ENCODE measurements at places on chromosomes 2 and 18.
A peak's percentile ranks its signal among the peaks of the same experiment; 100 is the strongest.

GRCh38 chr2:111160758-111161157 lies 40.0 kb downstream of the BCL2L11 start:
- peak; percentile 59 for DNase-seq

DNA sequence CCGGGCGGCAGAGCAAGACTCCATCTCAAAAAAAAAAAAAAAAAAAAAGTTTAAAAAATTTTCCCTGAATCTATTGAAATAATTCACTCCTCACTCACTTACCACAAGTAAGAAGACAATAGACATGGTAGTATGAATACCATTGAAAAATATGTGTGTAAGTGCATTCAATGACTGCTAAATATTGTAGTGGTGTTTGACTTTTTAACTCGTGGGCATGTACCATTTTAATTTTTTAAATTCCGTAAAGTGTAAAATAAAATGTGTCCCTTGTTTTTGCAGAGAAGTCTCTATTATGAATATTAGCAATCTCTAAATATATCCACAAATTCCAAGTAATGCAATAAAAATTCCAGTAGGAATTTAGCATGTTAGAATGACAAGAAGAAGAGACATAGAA lies 134.1 kb downstream of the COPS8 start:
- DNase-seq: no peak

GRCh38 chr2:77104554-77104953 lies 417.6 kb downstream of the LRRTM4 start:
- no peak for DNase-seq

DNA sequence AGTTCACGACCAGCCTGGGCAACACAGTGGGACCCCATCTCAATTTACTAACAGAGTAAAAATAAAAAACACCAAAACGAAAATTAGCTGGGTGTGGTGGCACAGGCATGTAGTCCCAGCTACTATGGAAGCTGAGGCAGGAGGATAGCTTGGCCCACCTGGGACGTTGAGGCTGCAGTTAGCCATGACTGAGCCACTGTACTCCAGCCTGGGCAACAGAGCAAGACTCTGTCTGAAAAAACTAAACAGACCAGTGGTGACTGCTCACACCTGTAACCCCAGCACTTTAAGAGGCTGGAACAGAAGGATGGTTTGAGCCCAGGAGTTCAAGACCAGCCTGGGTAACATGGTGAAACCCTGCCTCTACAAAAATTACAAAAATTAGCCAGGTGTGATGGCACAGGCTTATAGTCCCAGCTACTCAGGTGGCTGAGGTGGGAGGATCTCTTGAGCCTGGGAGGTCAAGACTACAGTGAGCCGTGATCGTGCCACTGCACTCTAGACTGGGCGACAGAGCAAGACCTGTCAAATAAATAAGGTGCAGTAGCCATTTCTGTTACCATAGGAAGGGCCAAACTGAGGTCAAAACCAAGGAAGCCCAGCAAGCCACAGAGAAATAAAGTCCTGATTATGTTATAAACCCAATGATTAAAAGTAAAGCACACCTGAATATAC lies 14.0 kb downstream of the USP34 start:
- no peak for DNase-seq

GRCh38 chr2:79292958-79293315 lies 133.4 kb upstream of the REG3A start:
- DNase-seq: no peak

GRCh38 chr2:96882906-96883305 lies 13.0 kb upstream of the SEMA4C start:
- DNase-seq: no peak

GRCh38 chr2:108383146-108383830 lies 5.5 kb downstream of the SULT1C4 start:
- DNase-seq: peak; percentile 15

DNA sequence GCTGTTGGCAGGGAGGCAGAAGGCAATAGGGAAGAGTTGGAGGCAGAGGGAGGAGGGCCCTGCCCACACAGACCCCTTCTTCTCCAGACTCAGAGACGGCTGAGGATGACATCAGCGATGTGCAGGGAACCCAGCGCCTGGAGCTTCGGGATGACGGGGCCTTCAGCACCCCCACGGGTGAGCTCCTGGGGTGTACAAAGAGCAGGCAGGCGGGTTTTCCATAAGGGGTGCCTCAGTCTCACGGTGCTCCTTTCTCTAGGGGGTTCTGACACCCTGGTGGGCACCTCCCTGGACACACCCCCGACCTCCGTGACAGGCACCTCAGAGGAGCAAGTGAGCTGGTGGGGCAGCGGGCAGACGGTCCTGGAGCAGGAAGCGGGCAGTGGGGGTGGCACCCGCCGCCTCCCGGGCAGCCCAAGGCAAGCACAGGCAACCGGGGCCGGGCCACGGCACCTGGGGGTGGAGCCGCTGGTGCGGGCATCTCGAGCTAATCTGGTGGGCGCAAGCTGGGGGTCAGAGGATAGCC lies 10.0 kb downstream of the SPEG start:
- DNase-seq: no peak

DNA sequence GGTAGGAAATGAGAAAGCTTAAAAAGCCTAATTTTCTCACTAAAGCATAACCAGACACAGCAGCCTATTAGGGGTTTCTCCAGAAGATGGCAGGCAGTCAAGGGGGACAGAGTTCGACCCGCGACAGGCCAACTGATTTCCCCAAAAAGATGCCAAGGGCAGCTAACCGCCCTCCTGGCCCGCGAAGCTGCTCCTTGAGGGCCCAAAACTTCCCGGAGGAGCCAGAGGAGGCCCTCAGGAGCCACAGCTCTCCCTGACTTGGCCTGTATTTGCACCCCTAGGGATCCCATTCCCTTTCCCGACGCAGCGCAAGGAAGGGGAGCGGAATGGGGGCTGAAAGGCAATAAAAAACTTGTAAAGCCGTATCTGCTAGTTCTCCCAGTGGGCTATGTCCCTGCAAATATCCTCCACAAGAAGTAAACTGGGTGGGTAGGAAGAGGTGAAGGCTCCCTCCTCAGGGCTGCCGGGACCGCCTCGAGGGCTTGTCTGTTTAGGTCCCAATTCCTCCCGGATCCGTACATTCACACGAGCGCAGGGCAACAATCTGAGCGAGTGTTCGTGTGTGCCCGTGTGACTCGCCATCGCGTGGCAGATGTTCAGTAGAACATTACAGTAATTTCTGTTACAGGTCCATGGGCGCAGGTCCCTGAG lies 756 bp upstream of the NAGK start:
- no peak for DNase-seq

GRCh38 chr2:19525313-19525712 lies 166.9 kb upstream of the OSR1 start:
- DNase-seq: no peak

- DNase-seq: no peak
Observed at GRCh38 chr18:46891742-46892214, 25.5 kb downstream of the PIAS2 start.

GRCh38 chr2:229485857-229486256 lies 214.8 kb upstream of the PID1 start:
- no peak for DNase-seq

DNA sequence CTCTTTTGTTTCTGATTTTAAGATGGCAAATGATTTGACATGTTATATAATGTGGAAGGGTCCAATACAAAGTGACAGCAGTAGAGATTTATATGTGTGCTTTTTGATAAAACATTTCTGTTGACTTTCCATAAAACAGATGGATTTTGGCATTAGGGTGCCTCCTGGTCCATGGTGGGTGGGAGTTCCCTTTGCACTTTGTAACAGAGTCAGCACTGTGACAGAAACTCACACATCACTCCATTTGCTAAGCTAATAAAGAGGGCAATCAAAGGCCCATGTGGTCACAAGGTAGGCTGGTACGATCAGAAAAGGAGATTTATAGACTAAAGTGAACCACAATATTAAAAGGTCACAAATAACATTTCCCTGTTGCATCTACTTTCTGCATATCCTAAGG lies 93.3 kb upstream of the NT5C1B start:
- no peak for DNase-seq

- DNase-seq: no peak
Observed at GRCh38 chr2:120481446-120482194, 135.7 kb downstream of the INHBB start.

DNA sequence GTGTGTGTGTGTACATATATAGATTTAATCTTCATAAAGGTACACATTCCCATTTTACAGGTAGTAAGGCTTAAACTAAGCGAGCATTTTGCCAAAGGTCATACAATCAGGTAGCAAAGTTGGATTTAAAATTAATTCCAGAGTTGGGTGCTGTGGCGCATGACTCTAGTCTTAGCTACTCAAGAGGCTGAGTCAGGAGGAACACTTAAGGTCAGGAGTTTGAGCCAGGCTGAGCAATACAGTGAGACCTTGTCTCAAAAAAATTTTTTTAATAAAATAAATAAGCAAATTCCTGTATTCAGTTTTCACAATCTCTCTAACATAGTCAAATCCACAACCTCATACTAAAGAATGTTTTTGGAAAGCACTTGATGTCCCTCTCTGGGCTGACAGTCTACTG lies 111.5 kb upstream of the LDLRAD4 start:
- no peak for DNase-seq

DNA sequence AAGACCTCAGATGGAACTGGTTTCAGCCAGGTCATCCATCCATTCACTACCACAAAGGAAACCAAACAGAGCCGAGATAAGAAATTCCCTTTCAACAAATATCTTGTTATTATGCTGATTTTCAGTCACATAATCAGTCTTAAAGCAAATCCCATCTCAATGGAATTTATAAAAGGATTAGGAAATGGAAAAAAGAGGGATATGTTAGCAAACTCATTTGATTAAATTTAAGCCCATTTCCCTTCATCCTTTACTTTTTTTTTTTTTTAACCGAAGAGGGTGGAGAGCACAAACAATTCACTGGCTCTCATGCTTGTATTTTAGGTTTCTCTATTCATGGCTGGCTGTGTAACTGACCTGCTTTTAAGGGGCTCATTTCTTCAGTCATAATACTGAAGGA lies 109.0 kb upstream of the GATA6 start:
- DNase-seq: no peak

DNA sequence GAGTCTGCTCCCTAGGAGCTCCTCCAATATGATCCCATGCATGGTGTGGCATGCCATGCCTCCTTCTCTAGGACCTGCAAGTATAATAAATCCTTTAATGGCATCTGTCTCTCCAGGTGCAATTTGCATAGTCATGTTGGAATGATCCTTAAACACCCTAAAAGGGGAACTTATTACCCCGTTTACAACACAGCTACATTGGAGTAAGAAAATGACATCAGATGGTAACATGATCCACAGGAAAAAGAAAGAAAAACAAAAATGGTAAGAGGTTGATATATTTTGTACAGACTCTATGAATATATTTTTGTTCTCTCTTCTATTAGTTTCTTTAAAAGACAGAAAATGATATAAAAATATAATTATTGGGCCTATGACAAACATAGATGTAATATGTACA lies 79.0 kb downstream of the CRACDL start:
- DNase-seq: no peak

DNA sequence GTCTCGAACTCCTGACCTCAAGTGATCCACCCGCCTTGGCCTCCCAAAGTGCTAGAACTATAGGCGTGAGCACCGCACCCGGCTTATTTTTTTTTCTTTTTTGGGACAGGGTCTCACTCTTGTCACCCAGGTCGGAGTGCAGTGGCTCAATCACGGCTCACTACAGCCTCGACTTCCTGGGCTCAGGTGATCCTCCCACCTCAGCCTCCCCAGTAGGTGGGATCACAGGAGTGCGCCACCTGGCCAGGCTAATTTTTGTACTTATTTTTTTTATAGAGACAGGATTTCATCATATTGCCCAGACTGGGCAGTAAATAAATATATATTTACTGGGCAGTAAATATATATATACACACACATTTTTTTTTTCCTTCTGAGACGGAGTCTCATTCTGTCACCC lies 2.6 kb downstream of the ATP5F1A start:
- no peak for DNase-seq

DNA sequence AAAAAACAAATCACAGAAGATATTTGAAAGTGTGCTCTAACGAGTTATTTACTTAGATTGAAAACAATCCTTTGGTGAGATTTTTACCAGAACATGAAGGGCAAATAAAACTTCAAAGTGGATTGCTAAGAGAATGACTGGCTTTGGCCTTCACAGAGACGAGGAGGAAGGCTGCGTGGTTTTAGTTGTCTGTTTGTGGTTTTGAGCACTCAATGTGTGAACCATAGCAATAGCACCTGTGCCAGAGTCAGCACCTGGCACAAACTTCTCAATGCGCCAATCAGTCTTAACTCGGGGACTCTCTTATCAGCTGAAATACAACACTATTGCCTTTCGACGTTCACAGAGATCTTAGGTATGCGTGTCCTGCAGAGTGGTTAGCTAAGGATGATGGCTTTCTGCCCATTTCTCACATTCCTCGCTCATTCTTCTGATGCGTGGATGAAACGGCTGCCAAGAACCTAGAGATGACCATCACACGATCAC lies 70.0 kb downstream of the MBP start:
- DNase-seq: no peak

DNA sequence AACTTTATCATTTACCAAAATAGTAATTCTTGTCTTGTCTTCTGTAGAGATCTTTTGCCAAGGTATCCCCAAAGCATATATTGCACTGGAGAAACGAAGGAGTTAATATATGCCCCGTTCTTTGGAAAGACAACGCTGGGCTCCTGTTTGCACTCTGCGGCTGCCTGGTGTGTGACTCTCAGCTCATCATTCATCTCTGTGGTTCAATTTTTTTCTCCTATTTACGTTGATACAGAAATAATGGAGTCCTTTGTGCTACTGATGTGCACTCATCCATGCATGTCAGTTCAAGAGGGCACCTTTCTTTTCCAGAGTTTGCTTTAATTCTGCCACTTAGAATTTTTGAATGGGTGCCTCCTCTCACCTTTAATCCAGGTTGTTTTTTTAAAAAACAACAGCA lies 655.5 kb downstream of the DCDC2C start:
- DNase-seq: no peak

GRCh38 chr18:51490860-51491259 lies 293.4 kb upstream of the MEX3C start:
- DNase-seq: no peak

DNA sequence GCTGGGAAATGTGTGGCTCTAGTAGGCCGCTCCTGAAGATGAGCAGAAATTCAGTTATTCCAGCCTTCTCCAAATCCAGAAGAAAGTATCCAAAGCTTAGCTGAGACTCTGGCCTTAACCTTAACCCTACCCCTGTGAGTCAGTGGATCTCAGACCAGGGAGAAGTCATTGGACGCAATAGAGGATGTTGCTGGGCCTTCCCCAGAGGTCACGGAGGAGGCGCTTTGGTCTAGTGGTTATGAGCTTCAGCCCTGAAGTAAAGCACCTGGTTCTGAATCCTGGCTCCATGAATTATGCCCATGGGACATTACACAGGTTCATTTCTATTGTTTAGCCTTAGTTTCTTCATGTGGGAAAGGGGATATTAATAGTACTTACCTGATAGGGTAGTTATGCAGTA lies 24.0 kb downstream of the PKDCC start:
- DNase-seq: no peak

DNA sequence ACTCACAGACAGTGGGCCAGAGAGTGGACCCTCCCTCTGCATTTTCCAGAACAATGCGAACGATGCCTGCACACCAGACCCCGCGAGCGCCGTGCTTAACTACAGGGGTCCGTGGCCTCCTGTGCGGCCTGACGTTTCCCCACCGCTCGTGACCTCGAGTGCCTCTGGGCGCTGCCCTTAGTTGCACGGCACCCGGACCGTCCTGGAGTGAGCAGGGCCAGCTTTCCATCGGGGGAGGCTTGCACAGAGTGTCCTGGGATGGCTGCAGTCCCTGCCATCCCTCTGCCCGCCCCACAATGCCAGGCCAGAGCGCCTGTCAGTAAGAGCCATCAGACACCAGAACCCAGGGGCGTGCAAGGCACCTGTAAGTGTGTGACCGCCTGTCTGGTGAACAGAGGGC lies 217.0 kb downstream of the TWIST2 start:
- no peak for DNase-seq

Measured in H54 (cell line).